Thymus (tissue), 14 donors: ENCODE measurements at places on chromosomes 7 and 10. TPM values are rescaled to one million over a fixed set of nuclear protein-coding genes. Genes with fewer than 3 reads are reported as not detected.

Gene NYAP1
- total RNA-seq = 0.24 TPM

GRCh38 chr10:100372415-100373297 is 25.6 kb downstream of the SCD start:
- H3K36me3 ChIP-seq = no peaks in the 10 kb centered on the region
- peak overlapping the region; percentile 55 for H3K4me3 ChIP-seq
- H3K27me3 ChIP-seq = no peaks in the 10 kb centered on the region
- no peak for DNase-seq
- peak overlapping the region; percentile 95 for H3K27ac ChIP-seq
- peaks cover 43% of the 10 kb centered on the region for H3K4me1 ChIP-seq

Gene ACTL6B
- total RNA-seq = 0.05 TPM

DNA sequence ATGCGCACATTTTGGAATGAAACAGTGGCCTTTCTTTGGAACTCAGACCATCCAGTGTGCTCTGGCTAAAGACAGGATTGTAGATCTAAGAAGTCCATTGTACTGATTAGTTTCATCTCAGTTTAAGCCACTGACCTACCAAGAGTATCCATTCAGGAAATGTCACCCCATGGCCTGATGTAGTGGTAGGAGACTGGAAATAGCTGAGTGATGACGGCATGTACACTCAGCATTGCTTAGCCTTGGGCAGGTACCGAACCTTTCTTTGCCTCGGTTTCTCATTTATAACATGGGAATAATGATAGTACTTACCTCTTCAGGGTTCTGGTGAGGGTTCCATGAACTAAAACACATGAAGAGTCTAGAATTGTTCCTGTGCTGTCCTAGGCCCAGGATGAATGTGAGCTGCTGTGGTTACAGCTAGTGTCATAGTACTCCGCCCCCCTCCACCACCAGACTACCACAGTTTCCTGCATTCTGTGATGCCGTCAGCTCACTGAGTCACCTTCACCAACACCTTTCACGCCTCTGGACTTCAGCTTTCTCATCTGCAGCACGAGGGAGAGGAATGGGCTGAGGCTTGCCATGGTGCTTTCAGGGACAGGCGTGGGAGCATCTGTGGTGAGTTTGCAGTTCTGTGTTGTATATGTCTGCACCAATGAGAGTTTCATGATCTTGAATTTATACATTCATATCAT is 484.0 kb upstream of the GALNT17 start:
- peak; percentile 52 for DNase-seq
- H3K36me3 ChIP-seq = no peaks in the 10 kb centered on the region
- H3K4me1 ChIP-seq = peaks cover 17% of the 10 kb centered on the region
- no peaks in the 10 kb centered on the region for H3K27me3 ChIP-seq

GRCh38 chr7:19109000-19109946 is 8.2 kb downstream of the TWIST1 start:
- H3K36me3 ChIP-seq = no peaks in the 10 kb centered on the region
- DNase-seq = no peak
- H3K4me1 ChIP-seq = no peaks in the 10 kb centered on the region
- no peak overlapping the region for H3K27ac ChIP-seq

Gene JAKMIP3
- total RNA-seq = 0.19 TPM

Gene TRIM73
- 1.3 TPM for total RNA-seq

DNA sequence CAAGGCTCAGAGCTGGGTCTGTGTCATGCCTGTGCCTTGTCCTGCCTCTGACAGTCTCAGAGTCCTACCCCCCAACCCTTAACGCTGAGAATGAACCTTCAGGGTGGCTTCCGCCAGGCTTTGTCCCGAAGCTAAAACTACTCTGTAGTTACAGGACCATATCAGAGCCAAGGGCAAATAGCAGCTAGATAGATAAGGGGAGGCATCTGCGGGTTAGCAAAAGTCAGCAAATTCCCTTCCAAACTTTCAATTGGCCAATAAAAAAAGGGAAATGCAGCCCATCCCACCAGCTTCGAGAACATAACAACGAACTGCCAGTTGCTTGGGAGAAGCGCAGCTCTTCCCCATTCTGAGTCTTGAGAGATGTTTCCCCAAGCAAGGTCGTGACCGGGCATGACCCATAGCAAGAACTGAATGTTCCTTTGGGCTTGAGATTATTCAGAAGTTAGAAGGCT is 17.7 kb downstream of the CCL24 start:
- no peak overlapping the region for H3K27ac ChIP-seq
- H3K4me1 ChIP-seq = peaks cover 3% of the 10 kb centered on the region
- no peaks in the 10 kb centered on the region for H3K36me3 ChIP-seq
- H3K4me3 ChIP-seq = no peak overlapping the region
- DNase-seq = no peak

DNA sequence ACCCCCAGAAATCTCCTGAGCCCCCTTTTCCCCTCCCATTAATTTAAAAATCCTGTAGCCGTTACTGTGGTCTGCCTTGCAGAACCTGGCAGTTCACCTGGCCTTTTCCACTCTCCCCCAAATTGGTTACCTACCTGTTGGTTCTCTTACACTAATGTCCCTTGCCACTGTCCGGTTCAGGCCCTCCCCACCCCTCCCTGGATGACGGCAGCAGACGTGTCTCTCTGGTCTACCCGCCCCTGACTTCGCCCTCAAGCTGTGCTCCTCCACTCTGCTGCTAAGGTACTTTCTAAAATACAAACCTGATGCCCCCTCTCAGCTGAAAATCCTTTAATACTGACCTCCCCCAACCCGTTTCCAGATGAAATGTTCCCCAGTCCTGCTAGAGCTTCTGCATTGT is 15.6 kb upstream of the SH3PXD2A start:
- H3K27me3 ChIP-seq = no peaks in the 10 kb centered on the region
- no peak for DNase-seq
- H3K27ac ChIP-seq = no peak overlapping the region
- no peak overlapping the region for H3K4me3 ChIP-seq

Gene ARF5
- 133 TPM for total RNA-seq

GRCh38 chr10:74096777-74097176 is 53.9 kb downstream of the AP3M1 start:
- no peaks in the 10 kb centered on the region for H3K36me3 ChIP-seq
- H3K4me1 ChIP-seq = no peaks in the 10 kb centered on the region
- DNase-seq = no peak
- H3K27ac ChIP-seq = no peak overlapping the region
- no peaks in the 10 kb centered on the region for H3K27me3 ChIP-seq

Gene EZH2
- 36.0 TPM for total RNA-seq
